Stimulated activated CD8-positive, alpha-beta memory T cell treated with anti-CD3 and anti-CD28 coated beads, Interleukin-15, amount 100 ng/mL, for 24 hours (primary cell): ENCODE measurements at places on chromosomes 16 and 17.

GRCh38 chr16:52740766-52741165, 193.8 kb upstream of the TOX3 start:
- no peak for DNase-seq

DNA sequence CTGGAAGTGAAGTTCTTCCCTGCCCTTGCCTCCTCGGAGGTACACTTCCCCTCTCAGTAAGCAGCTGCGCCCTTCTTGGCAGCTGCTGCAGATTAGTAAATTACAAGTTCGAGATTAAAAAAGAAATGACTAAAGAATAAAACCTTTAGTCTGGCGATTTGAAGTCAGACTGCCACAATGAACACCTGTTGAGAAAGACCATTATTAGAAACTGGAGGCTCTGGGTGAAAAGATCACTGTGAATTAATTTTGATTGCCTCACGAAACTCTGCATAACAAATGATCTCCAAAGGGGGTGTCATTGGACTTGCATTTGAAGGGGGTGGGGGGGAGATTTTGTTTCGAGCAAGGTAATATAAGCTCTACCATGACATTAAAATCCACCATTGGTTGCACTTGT, 39.3 kb downstream of the SALL1 start:
- no peak for DNase-seq

DNA sequence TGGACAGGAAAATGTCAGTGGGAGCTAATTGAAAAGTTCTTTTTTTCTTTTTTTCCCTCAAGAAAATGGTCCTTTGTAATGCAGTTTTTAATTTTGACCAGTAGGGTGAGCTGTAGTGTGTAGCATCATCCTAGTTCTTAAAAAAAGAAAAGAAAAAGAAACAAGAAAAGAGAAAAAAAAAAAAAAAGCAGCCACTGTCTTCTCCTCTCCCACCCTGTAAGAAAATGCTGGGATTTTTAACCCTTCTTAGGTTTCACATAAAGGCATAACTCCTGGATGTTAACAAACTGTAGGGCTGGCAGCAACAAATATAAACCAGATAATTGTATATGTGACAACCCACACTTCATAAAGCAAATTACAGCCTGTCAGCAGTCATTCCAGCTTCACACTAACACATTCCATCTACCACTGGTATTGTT, 78.1 kb downstream of the SKAP1 start:
- no peak for DNase-seq

DNA sequence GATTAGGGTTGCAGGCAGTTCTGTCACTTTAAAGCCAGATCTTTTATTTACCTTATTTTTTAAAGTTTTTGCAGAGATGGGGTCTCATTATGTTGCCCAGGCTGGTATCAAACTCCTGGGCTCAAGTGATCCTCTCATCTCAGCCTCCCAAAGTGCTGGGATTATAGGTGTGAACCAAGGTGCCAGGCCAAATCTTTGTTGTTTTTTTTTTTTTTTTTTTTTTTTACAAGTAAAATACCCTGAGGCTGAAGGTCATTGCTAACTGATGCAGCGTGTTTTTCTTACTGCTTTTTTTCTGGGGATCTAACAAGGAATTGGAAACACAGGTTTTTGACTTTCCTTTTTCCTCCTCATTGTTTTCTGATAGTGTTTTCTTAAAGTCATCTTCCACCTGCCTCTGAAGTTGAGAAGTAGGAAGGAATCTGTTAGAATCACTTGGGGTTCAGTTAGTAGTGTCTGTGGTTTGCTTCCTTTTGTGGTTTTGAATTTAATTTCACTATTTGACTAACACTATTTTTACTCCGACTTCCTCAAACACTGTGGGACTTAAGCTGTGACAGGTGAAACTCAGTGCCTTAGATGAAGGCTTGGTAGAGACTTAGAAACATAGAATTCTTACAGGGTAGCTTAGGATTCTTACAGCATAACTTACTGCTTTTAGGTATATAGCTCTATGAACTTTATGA, 22.2 kb downstream of the CLTC start:
- no peak for DNase-seq

DNA sequence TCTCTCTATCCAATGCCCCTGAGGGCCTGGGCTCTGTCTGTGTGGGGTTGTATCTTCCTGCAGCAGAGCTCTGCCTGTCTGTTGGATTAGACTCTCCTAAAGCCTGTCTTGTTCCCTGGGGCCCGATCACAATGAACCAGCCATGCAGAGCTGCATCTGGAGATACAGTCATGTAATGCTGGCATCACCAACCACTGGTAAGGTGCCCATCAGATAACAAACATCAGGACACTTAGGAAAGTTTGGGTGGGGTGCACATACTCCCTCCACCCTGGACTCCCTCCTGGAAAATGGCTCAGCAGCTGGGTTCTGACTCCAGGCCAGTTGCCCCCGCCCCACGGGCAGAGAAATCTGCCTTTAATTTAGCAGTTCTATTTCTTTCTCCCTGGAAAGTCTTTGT, 61.3 kb upstream of the BRD7 start:
- DNase-seq, result no peak

DNA sequence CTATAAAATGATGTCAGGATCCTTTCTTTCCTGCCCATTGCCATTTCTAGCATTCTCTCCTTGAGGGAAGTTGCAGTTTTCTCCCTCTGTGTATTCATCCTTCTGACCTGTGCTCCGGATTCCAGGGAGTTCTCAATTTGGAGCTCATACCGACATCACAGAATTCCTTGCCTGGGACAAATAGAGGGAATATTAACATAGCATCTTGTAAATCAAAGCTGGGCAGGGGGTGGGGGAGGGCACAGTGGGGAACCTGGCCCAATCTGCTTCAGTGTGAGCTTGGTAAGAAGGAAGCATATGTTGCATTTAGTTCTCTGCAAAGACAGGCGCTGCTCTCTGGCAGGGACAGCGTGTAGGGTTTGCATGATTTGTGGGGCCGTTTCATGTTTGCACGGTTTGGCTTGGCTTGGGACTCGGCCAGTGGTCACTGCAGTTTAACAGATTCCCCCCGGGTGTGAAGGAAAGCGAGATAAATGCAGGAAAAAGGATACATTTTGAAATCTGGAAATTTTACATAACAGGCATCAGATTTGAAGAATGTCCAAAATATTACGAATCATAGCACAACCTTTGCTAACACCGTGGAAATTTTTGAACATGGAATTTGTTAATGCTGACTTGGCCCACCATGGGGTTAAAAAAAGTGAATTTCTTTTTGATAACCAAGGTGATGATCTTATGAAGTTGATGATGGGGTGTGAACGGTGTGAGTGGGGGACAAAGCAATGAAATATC, 178.0 kb downstream of the WWOX start:
- DNase-seq, result no peak
